ENCODE measurements at places on chromosomes 3 and 15.

DNA sequence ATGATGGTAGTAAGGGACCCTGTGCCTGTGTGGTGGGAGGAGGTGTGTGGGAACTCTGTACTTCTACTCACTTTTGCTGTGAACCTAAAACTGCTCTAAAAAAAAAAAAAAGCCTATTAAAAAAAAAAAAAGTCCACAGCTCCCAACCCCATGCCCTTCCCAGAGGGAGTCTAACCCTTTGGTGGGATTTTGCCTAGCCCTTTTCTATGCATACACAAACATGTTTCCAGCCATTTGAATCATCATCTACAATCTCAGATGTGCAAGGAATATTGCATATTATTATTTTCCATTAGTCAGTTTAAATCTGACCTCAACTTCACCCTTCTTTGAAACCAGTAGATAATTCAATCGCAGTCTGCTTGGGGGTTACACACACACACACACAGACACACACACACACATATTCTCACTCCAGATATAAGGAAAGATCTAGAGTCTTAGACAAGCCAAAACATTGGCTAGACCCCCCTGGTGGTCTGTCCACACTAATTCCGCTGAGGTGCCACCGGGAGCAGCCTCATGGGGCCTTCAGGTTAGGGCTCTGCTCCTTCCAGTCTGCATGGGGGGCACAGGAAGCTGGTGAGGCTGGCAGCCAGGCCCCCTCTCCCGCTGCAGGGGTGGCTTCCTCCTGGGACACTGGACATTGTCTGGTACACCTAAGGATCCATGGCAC, 75.5 kb upstream of the NR2E3 start:
- DNase-seq, result no peak

DNA sequence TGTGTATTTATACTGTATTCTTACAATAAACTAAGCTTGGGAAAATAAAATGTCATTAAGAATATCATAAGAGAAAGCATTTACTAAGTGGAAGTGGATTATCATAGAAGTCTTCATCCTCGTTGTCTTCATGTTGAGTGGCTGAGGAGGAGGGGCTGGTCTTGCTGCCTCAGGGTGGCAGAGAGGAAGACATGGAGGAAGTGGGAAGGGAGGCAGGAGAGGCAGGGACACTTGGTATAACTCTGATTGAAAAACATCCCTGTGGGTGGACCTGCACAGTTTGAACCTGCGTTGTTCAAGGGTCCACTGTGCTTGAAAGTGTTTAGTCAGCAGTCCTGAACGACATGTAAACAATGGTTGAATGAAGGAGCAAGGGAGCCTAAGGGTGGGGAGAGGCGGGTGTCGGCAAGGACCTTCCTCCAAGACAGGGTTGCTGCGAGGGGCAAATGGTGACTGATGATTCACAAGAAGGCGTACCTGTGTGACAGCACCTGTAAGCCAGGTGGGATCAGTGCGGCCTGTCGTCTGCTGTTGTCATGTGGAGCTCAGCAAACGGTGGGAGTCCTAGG, 103.8 kb upstream of the KLF13 start:
- no peak for DNase-seq

GRCh38 chr3:120743556-120744195, 1.1 kb downstream of the GTF2E1 start:
- DNase-seq, result no peak

DNA sequence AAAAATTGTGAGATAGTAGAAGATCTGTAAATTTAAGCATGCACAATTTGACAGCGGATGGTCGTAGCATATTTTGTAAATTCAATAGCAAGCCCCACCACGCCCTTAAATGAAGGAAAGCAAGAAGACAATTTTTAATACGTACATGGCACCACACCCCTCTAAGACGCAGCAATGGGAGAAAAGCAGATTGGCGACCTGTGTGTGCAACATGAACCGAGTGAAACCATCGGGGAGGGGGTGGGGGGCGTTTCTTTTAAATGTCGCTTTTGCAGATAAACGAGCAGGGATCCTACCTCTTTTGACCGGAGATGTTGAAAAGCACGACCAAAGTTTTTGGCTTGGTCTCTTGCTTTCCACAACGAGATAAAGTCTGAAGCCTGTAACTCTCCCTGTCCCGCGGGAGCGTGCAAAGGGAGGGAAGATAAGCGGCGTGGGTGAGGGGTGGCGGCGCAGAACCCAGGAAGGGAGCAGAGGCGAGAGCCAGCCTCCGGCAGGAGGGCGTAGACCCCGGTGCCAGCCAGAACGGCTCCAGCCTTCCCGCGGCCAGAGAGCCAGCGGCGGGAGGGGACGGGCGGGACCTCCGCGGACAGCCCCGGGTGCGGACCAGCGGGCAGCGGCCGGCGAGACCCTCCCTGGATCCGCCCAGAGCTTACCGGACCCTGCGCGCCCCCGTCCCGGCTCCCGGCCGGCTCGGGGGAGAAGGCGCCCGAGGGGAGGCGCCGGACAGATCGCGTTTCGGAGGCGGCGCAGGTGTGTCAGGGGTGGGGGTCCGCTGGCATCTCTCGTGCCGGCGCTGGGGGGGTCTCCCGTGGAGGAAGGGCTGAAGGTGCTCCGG, at the start of gene CHL1:
Gene CHL1, plus strand, starts transcription at position 453 of the 838 bp plus-strand sequence. CDS start 123,014 bp downstream, outside the sequence.
- no peak for DNase-seq

GRCh38 chr3:93867425-93867824, 106.3 kb downstream of the PROS1 start:
- DNase-seq, result no peak

DNA sequence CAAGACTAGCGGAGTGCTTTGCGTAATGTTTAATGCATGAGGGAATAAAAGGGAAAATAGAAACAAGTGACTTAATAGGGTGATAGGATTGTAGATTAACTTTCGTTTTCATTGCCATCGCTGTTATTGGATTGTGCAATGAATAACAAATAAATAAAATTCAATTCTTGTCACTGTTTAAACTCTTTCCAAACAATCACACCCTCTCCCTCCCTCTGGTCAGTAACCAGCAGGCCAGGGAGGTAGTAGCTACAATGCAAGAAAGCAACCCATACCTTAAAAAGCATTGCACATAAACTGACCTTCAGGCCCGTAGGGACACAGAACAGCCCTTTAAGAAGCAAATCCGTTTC, 705 bp upstream of the TFRC start:
- no peak for DNase-seq

DNA sequence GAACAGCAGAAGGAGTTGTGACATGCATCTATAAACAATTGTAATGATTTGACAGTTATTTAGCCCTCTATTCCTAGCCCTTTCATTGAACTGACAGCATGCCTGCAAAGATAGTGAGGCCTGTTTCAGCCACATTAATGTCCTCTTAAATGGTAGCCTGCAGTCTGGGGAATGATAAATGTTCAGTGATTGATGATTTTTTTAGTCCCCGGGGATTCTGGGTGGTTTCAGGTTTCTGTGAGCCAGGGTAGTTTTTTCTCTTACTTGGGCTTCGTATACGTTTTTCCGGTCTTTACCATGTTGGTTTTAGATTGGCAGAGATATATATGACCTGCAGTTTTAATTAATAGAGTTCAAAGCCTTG, 172.0 kb downstream of the TCF12 start:
- DNase-seq, result no peak

DNA sequence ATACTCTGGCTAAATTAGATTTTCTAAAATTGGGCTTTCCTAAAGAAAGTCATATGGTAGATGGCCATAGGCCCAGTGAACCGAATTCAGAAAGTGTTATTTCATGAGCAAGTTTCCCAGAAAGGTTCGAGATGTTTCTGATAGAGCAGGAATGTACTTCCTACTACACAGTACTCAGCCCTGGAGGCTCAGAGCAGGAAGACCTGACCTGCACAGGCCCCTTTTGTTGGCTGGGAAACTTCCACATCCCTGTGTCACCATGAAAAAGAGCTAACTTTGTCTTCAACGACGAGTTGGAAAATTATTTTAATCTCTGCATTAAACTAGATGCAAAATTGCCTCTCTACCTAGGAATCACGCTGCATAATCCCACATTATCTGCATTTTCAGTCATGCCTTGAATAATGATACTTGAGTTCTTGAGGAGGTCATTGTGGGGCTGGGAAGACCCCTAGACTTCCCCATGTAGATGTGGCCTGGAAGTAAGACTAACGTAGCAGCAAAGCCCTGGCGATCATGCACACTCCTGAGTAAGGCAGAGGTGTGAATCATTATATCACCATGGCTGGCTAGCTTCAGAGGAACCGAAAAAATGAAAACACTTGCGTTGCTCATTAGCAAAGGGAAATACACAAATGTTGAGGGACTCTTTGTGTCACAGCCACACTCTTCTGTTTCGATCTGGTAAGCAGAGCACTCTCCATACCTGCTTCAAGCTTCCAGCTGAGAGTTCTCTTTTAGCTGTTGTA, 47.1 kb downstream of the CMTM7 start:
- no peak for DNase-seq

GRCh38 chr3:188125076-188125475, 28.9 kb upstream of the LPP start:
- DNase-seq, result no peak

GRCh38 chr15:70504988-70505387, 258.4 kb downstream of the UACA start:
- DNase-seq, result no peak

- no peak for DNase-seq
Observed at GRCh38 chr3:115562636-115563267, 60.6 kb upstream of the GAP43 start.

- DNase-seq, result peak; percentile 30
Observed at GRCh38 chr15:73872346-73872745, 1.0 kb upstream of the TBC1D21 start.

DNA sequence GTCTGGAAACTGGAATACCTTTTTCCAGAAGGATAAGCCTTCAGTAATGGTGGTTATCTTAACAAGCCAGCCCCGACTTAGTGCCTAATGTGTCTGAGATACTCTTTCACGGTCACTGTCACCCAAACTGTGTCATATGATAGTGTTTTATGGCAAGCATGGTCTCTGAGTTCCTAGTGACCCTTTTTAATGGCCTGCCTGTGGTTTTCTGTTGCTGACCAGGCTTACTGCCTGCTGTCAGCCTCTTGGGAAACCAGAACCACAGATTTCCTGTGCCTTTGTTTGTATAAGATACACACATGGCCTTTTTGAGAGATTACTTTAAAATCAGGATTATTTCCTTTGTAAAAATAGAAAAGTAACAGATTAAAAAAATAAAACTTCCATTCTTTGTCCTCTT, 22.4 kb downstream of the HPS3 start:
- no peak for DNase-seq

- DNase-seq, result peak; percentile 14
Observed at GRCh38 chr3:170076715-170077238, 39.0 kb downstream of the GPR160 start.

- DNase-seq, result no peak
Observed at GRCh38 chr15:46266661-46267060, 631.8 kb downstream of the SQOR start.

DNA sequence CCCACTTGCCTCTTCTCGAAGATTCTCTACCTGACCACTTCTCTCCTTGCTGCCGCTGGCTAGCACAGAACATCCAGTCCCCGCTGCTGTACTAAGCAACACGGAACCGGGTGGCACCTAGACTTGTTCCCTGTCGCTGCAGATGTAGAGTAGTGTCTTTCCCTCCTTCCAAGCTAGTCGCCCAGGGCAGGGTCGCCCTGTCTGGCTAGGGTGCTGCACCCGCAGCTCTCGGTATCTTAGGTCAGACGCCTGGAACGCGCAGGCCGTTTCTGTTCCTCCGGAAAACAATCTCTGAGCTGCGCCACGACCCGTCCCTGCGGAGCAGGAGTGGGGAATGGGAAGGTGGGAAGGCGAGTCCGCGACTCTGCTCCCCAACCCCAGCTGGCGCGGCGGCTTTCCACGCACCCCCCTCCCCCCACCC, 758 bp upstream of the SNX33 start:
- no peak for DNase-seq

- DNase-seq, result no peak
Observed at GRCh38 chr3:86382556-86382955, 608.4 kb downstream of the VGLL3 start.

DNA sequence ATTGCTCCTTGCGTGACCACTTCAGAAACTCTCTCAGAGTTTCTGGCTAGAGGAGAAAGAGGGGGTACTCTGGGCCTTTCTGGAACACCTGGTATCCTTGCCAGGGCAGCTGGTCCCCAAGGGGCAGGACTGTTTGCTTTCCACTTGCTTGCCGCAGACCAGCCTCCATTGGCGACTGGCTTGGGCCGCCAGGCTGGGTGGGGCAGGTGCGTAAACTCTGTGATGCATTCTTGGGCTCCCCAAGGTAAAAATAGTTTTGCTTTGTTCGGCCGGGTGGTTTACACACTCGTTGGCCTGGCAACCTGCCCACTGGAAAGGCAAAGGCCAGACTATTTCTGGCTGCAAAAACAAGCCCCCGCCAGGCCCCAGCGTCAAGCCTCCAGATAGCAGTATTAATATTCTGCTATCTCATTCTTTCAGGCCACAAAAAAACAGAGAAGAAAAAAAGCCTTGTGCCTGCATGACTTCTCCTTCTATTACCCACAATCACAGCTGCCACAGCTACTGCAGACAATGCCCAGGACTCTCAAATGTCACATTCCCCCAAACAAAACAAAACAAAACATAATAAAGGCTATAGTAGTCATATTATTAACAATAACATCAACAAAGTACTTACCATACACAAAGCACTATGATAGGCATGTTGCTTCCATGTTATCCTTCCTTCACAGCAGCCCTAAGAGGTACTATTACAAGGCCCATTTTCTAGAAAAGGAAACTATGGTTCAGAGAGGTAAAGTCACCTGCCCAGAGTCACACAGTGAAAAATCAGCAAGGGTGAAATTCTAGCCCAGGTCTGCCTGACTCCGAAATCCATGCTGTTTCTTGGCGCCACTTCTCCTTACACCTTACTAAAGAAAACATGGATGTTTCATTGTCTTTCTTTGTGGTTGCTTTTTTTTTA, 14.0 kb upstream of the SSUH2 start:
- DNase-seq, result peak; percentile 56

DNA sequence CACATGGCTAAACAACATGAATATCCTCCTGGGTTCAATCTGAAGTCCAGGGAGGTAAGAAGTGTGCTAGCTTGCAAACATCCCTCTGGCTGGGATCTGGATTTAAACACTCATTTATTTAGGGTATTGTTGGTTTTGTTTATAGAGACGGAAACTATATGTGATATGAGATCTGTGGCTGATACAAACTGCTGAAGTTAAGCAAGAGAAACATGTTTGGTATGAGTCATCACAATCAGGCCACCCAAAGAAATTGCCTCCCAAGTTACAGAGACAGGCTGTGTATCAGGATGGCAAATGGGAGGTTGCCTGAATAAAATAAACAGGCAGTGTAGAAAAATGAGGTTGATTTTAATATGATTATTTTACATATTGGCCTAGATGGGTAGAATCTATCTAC, 562.1 kb downstream of the IGSF11 start:
- no peak for DNase-seq

GRCh38 chr3:149087208-149087607, 875 bp upstream of the HLTF start:
- no peak for DNase-seq

GRCh38 chr15:33882921-33883320, 85.4 kb upstream of the CHRM5 start:
- no peak for DNase-seq

Measured in non-pigmented ciliary epithelial cell (primary cell).